ENCODE measurements at places on chromosomes 1 and 21.

GRCh38 chr1:28058971-28059878, 29.2 kb downstream of the EYA3 start:
- no peak for DNase-seq

DNA sequence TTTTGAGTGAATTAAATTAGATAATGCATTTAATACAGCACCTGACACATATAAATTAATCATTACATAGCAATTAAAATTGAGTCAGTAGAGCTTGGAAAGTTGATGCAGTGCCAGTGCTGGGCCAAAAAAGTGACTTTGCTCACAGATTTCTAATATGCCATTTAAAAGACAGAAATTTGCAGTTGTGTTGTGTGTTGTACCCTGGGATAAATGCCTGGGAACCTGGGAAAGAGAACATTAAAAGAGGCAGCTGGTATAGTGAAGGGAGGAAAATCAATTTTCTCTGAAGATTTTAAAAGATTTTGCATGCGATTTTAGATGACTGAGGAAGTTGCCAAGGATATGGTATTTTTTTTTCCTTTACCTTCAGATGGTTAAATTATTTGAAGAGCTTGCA, 10.9 kb upstream of the CFH start:
- DNase-seq: no peak

DNA sequence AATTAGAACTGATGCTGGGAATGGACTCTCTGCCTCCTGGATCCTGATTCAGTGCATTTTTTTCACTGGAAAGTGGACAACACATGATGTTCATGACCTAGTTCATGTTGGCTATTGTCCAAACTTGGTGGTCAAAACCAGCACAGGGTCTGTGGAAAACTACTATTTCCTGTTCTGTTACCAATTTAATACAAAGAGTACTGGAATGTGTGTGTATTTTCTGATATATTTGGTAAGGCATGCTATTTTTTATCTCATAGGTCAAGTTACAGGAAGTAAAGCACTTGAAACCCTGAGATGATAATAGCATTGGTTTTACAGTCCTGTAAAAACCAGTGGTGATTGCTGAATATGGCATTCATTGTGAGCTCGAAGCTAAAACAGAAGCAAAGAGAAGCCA, 89.9 kb downstream of the SGIP1 start:
- no peak for DNase-seq

DNA sequence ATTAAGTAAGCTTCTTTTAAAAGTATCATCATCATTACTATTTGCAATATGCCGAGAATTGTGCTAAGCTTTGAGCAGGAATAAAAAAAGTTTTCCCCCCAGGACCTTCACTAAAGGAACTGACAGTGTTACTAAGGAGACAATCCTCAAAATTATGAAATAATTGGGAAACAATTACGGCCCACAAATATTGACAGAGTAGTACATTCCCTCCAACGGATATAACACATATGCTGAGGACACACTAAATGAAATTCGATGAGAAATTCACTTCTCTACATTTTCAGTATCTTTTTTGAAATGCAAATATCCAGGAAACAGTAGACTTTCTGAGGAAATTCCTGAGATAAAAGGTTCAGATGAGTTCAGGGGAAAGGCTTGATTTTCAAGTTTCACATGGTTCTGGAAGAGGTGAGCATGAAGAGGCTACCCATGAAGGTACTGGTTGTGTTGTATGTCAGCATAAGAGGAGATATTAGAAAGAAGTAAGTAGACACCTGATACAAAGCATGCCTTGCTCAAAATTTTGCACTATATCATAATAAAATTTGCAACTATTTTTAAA, 171.2 kb upstream of the NR5A2 start:
- DNase-seq: no peak

GRCh38 chr1:117289316-117289870, 77.9 kb upstream of the MAN1A2 start:
- no peak for DNase-seq

- DNase-seq: no peak
These were observed 61.5 kb downstream of the RUNX1 start for GRCh38 chr21:34987501-34988072.

GRCh38 chr1:182671750-182672486, 12.5 kb downstream of the RGS8 start:
- DNase-seq: peak; percentile 72

DNA sequence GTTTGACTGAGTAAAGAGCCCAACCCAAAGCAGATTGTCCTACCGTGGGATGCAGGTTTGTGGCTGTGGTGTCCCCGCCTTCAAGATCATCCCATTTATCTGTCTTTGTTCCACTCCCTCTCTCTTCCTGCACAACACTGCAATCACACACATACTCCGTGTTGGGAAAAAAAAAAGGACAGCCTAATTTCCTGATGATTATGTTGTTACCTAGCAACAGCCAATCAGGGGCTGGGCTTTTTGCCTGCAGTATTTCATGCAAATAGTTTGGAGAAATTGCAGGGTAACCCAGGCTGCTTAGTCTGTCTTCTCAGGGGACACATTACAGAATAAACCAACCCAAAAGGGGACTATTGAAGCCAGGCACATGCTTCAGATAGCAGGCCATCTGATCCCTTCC, 38.3 kb downstream of the PHC2 start:
- DNase-seq: peak; percentile 32

Data from NCI-H187 (cell line).